ENCODE measurements at places on chromosomes 4 and X.

DNA sequence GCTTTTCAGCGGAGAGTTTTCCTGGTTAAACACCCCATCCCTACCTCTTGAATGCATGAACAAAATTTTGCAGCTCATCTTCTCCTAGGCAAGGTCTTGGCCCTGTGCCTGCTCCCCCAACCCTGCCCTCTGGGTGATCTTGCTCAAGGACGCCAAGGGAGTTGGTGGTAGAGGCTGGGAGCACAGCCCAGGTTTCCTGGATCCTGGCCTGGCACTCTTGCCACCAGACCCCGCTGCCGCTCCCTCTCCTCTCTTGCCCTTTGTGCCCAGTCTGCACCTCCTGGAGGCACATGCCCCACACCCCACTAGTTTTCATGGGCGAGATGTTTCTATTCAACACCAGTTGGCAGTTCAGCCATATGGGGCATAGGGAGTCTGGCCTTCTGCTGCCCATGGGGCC is 37.3 kb downstream of the TSC22D3 start:
- no peak for DNase-seq

DNA sequence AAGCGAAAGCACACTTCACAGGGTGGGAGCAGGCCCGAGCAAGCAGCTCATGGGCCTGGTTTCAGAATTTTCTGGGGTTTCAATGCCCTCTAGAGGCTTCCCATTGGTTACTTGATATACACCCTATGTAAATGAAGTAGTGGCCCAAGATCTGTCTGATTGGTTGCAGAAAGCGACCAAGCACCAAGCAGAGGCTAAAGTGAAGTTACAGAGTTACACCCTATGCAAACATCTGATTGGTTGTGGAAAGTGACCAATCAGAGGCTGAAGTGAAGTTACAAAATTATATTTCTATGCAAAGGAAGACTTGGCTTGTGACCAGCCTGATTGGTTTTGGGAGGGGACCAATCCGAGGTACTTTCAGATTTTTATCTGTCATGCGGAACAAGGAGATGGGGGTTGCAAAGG is 8.2 kb downstream of the FHIP1A start:
- DNase-seq: no peak

DNA sequence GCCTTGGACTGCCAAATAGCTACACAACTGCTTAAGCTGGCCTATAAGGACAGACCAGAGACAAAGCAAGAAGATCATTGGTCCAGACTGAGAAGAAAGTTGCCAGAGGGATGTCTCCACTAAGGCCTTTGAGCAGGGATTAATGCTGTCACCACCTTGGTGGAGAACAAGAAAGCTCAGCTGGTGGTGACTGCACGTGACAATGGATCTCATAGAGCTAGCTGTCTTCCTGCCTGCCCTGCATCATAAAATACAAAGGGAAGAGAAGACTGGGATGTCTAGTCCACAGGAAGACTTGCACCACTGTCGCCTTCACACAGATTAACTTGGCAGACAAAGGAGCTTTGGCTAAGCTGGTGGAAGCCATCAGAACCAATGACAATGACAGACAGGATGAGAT is 40.5 kb upstream of the FAM120C start:
- DNase-seq: no peak

- DNase-seq: no peak
Observed at GRCh38 chr4:5435823-5436222, 272.5 kb downstream of the EVC2 start.

GRCh38 chrX:68896581-68896980 is 67.8 kb downstream of the EFNB1 start:
- DNase-seq: no peak

DNA sequence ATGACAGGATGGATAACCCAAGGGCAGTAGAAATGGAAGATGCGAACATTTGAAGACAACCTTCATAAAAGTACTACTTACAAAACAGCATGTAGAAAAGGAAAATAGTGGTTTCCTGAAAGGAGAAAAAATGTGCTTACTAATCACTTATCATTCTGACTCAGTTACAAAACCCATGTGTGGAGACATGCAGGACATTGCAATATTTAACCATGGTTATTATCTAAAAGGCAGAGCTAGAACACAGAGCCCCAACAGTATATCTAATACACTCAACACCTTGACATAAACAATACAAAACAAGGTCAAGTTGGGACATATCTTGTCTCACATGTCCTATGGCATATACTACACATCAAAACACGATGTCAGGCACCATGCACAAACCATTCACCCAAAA is 55.9 kb downstream of the EIF4E start:
- DNase-seq: no peak

- peak; percentile 80 for DNase-seq
Observed at GRCh38 chr4:52721968-52722815, 29.0 kb downstream of the ERVMER34-1 start.

DNA sequence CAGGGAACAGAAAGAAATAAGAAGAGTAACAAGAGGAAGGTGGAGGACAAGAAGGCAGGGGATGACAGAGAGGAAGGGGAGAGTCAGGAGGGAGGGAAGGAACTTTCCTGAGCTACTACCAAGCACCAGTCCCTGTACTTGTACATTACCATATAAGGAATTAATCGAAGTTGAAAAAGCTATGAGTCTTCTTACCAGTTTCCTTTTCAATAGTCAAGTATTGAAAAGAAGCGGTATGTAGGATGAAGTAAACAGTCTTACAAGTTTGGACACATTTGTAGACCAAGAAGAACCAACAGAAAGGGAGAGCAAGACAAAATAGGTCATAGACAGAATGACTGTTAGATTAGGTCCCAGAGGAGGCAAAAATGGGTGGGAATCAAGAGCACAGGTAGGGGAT is 629.7 kb upstream of the DIPK2B start:
- DNase-seq: no peak

GRCh38 chr4:52244848-52245247 is 193.7 kb downstream of the SPATA18 start:
- DNase-seq: no peak

GRCh38 chrX:117002981-117003380 is 540.2 kb upstream of the CT83 start:
- no peak for DNase-seq

- no peak for DNase-seq
Observed at GRCh38 chrX:139825618-139826017, 107.2 kb downstream of the ATP11C start.

- no peak for DNase-seq
Observed at GRCh38 chr4:61211781-61212180, 11.7 kb downstream of the ADGRL3 start.

GRCh38 chrX:121221322-121221977 is 174.0 kb downstream of the GLUD2 start:
- DNase-seq: no peak

DNA sequence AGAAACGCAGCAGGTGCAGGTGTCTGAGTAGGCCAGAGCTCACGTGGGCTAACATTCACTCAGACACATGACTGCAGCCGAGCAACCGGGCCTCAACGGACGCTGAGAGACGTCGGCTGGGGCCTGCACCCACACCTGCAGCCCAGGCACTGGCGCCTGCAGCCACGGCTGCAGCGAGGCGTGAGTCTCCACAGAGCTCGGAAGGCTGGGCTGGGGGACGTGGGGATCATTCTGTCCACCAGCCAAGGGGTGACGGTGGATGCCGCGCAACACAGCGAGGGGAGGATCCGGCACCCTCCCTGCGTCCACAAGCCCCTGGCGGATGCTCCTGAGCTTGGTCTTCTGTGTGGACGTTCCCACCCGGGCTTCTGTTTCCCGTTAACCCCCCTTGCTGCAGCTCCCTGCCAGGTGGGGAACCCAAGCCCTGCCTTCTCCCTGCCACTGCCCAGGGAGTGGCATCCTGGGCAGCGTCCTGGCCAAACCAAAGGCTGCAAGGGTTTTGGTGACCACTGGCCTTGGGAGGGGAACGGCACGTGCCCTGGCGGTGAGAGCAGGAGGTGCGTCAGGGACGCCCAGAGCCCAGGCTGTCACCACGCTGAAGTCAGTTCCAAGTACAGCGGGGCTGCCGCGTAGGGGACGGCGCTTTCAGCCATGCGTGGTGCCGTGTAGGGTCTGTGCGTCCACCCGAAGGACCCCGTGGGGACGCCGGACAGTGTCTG is 16.3 kb downstream of the PPP2R3B start:
- DNase-seq: no peak

- no peak for DNase-seq
Observed at GRCh38 chr4:3347871-3348270, 55.0 kb downstream of the RGS12 start.

DNA sequence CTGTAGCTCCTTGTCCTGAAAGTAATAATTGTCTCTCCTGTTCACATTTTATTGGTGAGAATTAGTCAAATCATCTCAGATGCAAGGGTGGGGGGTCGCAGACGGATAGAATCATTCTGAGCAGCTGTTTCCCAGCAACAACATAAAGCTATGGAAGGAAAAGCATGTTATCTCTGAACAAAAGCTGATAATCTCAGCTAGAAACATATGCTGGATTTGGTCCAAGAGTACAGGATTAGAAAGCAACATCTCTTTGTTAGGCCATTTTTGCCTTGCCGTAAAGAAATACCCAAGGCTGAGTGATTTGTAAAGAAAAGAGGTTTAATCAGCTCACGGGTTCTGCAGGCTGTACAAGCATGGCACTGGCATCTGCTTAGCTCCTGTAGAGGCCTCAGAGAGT is 472.8 kb upstream of the BOD1L1 start:
- no peak for DNase-seq

DNA sequence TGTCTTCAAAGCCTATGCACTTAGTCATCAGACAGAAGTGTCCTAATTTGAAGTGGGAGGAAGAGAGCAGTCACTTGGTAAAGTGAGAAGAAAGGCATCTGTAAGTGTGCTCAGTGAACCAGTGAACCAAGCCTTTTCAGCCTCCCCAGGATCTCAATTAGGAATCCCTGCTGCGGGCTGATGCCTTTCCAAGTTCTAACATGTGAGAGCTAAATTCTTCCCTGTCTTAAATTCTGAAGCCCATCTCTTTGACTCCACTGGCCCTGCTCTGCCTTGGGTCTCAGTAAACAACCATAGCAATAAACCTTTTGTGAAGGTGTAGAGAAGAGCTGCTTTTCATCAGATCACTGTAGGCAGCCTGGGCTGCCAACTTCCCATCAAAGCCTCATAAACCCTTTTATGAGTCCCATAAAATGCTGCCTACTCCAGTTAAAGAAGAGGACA is 701.2 kb upstream of the LCORL start:
- no peak for DNase-seq

- no peak for DNase-seq
Observed at GRCh38 chr4:142959173-142959572, 113.1 kb upstream of the INPP4B start.

GRCh38 chrX:139204898-139205667 is 325.5 kb upstream of the F9 start:
- DNase-seq: no peak

DNA sequence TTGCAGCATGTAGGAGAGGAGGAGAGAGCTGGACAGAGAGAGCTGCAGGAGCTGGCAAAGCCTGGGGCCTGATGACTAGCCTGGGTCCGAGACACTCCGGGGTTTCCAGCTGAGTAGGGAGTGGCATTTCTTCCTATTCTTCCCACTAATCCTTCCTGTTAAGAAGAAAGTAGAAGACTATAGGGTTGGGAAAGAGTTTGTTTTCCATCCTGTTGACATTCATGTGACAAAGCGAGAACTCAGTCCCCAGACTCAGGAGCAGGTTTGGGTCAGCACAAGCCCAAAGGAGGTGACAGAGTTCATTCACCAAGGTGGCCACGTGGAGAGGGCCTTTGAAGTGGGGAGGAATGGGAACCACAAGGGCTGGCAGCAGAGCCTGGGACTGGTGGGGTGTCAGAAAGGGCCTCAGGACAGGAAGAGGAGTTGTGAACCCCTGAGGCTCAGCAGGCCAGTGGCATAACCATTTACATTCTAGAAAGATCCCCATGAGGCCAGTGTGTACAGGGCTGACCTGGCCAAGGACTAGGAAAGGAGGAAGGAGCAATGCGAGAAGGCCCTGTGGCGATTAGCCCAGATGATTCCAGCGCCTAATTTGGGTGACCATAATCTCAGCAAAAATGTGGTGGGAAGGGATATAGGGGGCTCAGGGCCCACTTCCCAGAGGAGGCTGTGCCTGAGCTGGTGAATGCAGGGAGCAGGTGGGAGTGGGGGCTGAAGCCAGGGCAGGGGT is 3.3 kb upstream of the HAUS3 start:
- no peak for DNase-seq

DNA sequence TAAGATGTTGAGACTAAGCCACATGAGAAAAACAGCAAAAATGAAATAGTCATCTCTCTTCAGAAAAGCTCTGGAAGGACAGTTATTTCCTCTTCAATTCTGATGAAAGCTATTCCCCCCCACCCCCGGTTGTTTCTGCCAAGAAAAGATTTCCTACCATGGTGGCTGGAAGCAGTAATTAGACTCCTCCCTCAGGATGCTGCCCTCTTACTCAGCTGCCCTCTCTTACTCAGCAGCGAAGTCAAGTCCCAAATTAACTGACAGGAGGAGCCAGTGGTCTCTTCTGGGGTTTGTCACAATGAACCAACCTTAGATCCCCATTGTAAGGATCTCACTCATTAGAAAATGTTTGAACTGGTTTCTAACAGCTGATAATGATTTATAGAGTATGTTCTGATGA is 38.0 kb downstream of the GPM6B start:
- no peak for DNase-seq

DNA sequence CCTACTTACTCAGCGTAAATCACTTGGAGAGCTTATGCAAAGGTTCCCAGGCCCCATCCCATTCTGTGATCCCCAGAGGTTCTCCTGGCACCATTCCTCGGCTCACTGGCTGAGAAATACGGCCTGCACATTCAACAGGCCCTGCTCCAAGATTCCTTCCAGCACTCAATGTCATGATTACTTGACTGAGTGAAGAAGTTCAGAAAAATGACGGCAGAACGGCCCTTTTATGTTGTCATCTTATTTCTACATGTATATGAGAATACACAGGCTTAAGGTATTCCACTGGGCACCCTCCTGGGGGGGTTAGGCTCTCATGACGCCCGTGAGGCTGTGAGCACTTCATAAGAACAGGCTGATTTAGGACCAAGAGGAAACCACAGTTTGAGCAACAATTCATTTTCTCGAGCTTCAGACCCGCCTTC is 190.6 kb downstream of the NSUN7 start:
- DNase-seq: no peak

GRCh38 chrX:57674861-57675260 is 5.2 kb downstream of the NLRP2B start:
- DNase-seq: no peak

DNA sequence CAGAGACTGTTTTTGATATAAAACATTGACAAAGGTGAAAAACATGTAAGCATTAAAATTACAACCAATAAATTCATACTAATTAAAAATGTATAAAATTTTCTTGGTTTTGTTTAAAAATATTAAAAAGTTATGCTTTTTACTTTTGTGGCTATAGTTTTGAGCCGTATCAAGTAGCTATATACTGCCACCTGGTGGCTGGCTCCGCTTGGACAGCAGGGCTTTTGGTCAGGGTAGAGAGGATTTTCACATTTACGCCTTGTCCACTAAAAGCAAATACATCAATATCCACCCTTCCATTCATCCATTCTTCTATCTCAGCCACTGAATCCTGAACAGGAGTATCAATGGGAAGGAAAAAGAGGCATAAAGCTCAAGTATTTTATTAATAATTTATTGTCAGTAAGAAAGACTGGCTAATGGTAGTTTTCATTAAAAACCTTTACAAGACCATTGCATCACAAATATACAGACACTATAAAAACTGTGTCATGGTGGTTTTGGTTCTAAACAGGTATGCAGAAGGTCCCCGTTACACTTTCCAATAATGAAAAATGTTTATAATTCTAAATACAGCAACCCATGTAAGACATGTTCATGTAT is 32.1 kb upstream of the MTNR1A start:
- peak; percentile 52 for DNase-seq

- DNase-seq: no peak
Observed at GRCh38 chr4:79584902-79585301, 176.9 kb upstream of the GK2 start.

Data from stimulated activated CD4-positive, alpha-beta T cell treated with anti-CD3 and anti-CD28 coated beads, Interleukin-12 subunit alpha, Interleukin-12 subunit beta, amount 100 ng/mL, for 24 hours (primary cell).